M059J (cell line): ENCODE measurements at places on chromosomes 5 and 9.
A peak's percentile ranks its signal among the peaks of the same experiment; 100 is the strongest.

- DNase-seq = peak; percentile 71
Measured at GRCh38 chr5:74870299-74871067, 4.3 kb upstream of the FAM169A start.

GRCh38 chr9:34559624-34560455, 29.7 kb downstream of the CNTFR start:
- DNase-seq = peak; percentile 21

DNA sequence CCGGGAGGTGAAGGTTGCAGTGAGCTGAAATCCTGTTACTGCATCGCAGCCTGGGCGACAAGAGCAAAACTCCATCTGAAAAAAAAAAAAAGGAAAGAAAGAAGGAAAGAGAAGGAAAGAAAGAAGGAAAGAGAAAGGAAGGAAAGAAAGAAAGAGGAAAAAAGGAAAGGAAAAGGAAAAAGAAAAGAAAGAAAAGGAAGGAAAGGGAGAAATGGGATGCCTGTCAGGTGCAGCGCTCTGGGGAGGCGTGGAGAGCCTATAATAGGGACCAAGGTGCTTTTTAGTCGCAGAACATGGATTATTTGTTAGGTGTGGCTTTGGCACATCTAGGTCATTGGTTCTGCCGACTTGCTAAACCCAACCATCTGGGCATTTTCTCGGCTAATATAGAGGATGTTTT, 17.9 kb downstream of the EXOSC2 start:
- DNase-seq = no peak

- DNase-seq = no peak
Measured at GRCh38 chr9:16725066-16725465, 145.4 kb downstream of the BNC2 start.

DNA sequence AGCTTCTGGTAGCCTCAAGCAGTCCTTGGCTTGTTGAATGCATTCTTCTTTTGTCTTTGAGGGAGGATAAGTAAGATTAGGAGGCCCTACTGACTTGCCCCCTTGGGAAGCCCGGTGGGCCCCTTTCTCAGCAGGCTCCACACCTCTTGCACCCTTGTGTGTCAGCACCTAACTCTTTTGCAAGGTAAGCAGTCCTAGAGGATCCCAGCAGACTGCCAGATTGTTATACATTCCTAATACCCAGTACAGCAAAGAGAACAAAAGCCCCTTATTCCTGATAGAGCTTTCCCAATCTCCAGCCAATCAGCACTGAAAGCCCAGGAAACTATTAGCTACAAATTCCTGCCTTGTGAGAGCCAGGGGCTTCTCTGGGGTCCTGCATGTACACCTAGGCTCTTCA, 152.8 kb downstream of the RAB3C start:
- no peak for DNase-seq
